Posterior cingulate gyrus (tissue), 11 donors: ENCODE measurements at places on chromosomes 2 and 18.

DNA sequence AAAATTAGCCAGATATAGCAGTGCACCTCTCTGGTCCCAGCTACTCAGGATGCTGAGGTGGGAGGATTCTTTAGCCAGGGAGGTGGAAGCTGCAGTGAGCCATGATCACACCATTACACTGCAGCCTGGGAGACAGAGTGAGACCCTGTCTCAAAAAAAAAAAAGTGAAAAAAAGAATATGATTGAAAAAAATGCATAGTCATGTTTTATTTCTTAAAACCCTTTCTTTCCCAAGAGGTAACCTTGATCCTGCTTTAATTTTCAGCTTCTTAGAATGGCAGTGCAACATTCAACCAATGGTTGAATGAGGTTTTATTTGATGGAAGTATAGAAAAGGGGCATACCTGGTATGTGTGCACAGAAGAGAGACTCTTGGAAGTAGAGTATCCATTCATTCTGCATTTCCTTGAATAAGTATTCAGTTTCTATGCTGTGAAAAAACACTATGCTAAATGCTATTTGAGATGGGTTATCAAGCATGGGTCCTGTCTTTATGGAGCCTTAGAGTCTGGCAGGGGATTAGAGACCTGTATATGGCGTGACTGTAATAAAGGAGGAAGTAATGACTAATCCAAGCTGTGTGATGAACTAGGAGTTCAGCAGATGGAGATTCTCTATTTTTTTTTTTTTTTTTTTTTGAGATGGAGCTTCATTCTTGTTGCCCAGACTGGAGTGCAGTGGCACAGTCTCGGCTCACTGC is 146.3 kb downstream of the WDSUB1 start:
- DNase-seq: no peak

DNA sequence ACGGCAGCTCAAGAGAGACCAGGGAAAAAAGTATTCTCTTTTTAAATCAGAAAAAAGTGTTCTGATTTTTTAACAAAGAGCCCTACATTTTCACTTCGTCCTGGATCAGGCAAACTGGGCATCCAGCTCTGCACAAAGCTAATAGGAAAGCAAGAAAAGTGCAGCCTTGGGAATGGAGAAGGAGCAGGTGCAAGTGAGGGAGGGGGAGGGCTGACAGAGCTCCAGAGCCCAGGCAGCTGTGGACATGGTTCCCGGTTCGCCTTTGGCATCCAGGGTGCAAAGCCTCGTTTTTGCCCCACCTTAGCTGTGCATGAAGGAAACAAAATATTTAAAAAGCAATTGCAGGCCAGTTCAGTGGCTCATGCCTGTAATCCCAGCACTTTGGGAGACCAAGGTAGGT is 82.2 kb downstream of the FAM124B start:
- DNase-seq: no peak

- DNase-seq: peak; percentile 51
Observed at GRCh38 chr2:9630117-9630735, 571 bp downstream of the YWHAQ start.

DNA sequence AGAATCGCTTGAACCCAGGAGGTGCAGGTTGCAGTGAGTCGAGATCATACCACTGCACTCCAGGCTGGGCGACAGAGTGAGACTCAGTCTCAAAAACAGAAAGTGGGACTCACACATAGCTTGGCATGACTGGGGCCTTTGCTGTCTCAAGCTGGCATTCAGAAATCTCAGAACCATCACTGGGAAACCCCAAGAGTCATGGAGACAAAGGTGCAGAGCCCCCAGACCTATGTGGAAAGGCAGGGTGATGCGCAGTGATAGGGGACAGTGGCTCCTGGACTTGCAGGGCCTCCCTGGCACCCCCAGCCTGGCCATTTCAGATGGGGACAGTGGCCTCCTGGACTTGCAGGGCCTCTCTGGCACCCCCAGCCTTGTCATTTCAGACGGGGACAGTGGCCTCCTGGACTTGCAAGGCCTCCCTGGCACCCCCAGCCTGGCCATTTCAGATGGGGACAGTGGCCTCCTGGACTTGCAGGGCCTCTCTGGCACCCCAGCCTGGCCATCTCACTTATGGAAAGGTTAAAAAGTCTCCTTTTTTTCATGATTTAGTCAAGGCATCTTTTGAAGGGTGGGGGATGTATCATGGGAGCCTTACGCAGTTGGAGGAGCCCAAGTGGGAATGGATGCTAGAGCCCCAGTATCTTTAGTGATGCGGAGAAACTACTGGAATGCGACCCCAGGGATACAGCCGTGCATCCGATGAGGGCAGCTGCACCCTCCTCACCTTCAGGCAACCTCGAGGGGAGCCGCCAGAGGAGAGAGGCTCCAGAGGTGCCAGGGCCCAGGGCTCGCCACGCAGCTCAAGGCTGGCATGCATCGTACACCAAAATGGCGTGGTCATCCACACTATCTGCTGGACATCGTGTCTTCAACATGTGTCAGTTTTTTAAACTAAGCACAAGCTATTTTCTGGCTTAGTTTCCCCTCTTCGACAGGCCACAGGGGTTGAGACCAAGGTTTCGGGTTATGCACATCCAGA is 30.5 kb downstream of the ZNF516 start:
- peak; percentile 79 for DNase-seq

- no peak for DNase-seq
Observed at GRCh38 chr2:43701111-43701510, 24.9 kb upstream of the C1GALT1C1L start.

DNA sequence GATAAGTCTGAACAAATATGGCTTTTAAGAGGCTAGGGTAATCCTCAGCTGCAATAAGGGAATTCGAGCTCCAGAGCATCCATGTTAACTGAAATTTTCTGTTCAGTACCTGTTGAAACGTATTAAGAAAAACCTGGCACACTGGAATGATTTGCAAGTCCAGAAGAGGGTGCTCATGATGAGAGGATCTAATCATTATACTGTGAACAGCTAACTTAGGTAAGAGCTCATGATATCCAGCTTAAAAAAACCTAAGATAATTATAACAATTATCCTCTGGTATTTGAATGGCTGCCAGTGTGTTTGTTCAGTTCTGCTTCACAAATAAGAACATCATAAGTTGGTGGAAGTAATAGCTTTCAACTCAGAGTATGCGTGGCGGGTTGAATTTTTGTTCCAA is 1118.3 kb upstream of the DDX18 start:
- no peak for DNase-seq

GRCh38 chr2:124970030-124970429 is 944.9 kb downstream of the CNTNAP5 start:
- DNase-seq: peak; percentile 86

DNA sequence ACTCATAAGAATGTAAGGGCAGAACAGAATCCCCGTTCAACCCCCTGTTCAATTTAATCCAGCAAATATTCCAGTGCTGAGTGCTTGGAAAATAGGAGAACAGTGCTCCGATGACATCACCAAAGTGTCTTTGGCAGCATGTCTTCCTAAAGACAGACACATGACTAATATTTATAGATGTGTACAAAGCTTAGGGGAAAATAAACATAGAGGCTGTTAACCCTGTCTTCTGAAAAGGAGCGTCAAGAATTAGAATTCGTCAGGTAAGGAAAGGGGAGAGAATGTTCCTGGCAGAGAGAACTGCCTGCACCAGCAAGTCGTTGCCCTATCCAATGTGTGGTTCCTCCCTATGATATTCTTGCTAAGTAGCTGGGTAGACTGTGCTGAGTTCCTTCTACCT is 72.7 kb downstream of the PLB1 start:
- no peak for DNase-seq

DNA sequence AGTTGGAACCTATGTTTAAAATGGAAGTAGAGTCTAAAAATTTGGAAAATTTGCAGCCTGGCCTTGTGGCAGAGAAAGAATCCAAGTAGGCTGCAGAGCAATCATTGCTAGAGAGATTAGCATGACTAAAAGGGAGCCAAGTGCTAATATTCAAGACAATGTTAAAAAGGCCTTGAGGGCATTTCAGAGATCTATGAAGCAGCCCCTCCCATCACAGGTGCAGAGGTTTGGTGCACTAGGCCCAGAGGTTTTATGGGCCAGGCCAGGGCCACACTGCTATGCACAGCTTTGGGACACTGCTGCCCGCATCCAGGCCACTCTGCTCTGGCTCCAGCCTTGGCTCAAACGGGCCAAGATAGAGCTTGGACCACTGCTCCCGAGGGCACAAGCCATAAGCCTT is 6.7 kb upstream of the IL1A start:
- no peak for DNase-seq

DNA sequence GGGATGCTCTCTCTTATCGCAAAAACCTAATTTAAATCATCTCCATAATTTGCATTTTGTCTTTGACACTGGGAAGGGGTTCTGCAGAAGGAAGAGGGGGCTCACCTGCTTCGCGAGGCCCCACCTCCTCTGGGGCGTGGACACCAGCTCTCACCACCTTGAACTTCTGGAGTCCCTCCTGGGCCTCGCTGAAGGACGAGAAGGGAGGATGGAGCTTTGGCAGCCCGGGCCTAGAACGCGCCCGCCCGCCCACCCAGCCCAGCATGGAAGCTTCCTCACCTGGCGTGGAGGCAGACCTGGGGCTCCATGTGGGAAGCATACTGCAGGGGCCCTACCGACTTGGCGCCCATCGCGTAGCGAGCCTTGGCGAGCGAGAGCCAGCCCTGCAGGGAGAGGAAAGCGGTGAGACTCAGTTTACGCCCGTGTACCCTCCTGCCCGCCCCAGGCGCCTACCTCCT is 1.1 kb upstream of the IMP4 start:
- no peak for DNase-seq

DNA sequence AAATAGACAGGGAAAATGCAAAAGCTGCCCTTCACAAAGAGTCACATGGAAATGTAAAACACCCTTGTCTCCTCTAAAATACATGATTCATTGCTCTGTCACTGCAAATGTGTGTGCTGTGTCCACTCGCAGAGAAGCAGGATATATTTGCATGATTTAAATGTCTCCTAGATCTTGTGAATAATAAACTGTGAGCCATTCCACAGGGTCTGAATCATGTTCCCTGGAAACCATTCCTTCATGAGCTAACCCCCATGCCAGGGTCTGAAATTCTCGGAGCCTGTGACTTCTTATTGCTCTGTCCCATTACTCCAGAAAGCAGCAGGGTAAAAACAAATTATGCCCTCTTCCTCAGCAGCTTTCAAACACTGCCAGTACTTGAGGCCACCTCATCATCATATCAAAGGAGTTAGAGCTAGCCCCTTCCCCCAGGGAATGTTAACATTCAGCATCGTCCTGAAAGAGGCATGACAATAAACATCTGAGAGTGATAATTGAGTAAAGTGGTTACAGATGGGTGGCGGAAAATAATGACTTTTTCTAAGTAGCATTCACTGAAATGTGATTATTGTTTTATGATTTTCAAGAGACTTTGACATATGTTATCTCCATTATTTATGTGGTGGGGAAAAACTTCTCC is 11.7 kb upstream of the CNGA3 start:
- DNase-seq: no peak

DNA sequence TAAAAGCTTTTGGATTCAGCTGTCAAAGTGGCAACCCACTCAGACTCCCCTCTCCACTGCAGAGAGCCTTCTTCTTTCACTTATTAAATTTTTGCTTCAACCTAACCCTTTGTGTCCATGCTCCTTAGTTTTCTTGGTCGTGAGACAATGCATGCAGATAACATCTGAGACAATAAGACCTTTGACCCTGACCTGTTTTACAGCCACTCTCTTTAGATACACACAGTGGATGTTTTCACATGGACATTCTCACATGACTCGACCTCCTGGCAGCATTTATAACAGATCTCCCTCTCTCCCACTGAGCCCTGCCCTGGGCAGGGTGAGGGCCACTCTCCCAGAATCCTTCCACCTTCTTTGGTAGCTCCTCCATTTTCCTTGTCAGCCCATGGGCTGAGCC is 30.4 kb upstream of the IL36G start:
- no peak for DNase-seq

DNA sequence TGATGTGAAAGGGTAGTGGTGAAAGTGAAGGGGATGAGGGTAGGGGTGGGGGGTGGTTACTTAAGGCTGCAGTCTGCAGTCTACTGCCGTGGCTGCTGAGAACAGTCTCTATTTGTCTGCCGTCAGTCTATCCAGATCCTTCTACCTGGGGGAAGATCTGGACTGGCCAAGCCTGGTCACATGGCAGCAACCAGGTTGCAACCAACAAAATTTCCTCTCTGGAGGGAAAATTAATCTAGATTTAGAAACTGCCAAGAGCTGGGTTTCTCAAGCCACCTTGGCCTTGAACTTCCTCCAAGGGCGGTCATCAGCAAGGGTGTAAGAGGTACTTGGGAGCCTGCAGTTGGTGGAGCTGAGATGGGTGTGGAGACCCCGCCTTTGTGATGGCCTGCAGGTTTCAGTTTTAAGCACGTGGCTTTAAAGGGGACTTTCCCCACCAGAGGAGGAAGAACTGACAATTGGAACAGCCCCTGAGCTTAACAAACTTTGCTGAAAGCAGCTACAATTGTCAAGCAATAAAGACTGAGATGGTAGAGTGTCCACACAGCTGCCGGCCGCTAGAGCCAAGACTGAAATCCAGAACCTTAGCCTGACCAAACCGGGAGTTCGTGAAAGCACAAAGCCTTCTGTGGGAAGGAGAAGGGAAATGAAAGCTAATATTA is 31.4 kb upstream of the KCMF1 start:
- no peak for DNase-seq

- no peak for DNase-seq
Observed at GRCh38 chr2:229454934-229455631, 184.0 kb upstream of the PID1 start.

DNA sequence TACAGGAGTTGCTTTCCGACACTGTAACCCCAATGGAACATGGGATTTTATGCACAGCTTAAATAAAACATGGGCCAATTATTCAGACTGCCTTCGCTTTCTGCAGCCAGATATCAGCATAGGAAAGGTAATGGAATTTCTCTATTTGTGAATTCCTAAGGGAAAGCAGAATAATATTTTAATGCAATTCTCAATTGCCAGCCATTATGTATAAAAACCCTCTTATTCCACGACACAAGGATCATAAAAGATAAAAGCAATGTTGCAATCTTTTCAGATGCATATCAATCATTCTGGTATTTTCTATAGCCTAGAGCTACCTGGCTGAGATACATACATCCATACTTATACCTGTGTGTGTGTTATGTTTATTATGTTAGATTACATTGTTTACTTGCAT is 31.2 kb downstream of the PTH2R start:
- DNase-seq: no peak

GRCh38 chr18:50439460-50440015 is 64.7 kb downstream of the SKA1 start:
- DNase-seq: no peak

GRCh38 chr2:9668687-9669345 is 38.0 kb upstream of the YWHAQ start:
- no peak for DNase-seq
